Right ventricle myocardium superior (tissue), 1 donor: ENCODE measurements at places on chromosomes 5 and 9. TPM values are rescaled to one million over a fixed set of nuclear protein-coding genes. Genes with fewer than 3 reads are reported as not detected.

GRCh38 chr9:87435189-87435880, 62.3 kb upstream of the DAPK1 start:
- DNase-seq = no peak

DNA sequence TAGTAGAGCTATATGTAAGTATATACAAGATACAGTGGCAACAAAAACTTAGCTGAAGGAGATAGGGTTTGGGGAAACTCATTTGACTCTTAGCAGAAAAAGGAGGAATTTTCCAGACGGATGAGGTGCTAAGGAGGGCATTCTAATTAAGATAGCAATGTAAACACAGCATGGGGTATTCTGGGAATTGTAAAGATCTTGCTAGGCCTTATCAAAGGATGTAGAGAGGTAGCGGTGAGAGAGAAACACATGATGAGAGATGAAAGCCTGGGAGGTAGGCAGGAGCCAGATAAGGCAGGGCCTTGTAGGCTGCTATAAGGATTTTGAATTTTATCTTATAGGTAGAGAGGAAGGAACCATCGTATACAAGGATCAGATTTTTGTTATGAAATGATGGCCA, 106.6 kb upstream of the KCNN2 start:
- DNase-seq = no peak

GRCh38 chr9:128113526-128114325, 13.8 kb downstream of the PTGES2 start:
- peak; percentile 40 for DNase-seq

C9orf152 gene
- not detected for total RNA-seq
